Activated T-cell treated with anti-CD3 and anti-CD28 coated beads, Interleukin-2, amount 50 U/mL, for 72 hours (primary cell): ENCODE measurements at places on chromosomes 4 and X. TPM values are rescaled to one million over a fixed set of nuclear protein-coding genes. Genes with fewer than 3 reads are reported as not detected.

RHOXF2 gene
- total RNA-seq = not detected

TRPC5OS gene
- total RNA-seq = not detected

C1QTNF7 gene
- total RNA-seq = not detected

FOXP3 gene
- 16.7 TPM for total RNA-seq
